GM04504 (cell line): ENCODE measurements at places on chromosomes 4 and X.

DNA sequence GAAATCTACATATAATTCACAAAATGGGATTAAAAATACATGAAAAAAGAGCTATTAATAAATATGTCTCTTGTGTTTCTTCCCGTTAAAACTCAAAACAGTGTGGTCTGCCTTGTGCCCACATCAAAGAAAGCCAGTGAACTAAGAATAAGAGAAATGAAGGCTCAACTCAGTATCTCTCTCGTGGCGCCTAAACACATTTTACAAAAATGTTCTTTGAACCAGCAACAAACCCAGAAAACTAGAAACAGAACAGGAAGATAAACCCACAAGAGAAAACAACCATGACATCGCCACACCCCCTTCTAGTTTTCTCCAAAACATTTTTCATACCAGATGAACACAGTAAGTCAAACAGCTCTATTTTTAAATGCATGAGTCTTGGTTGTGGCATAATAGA, 130.1 kb downstream of the DCHS2 start:
- no peak for DNase-seq

- DNase-seq = no peak
Measured at GRCh38 chrX:30302956-30303355, 6.2 kb downstream of the NR0B1 start.

DNA sequence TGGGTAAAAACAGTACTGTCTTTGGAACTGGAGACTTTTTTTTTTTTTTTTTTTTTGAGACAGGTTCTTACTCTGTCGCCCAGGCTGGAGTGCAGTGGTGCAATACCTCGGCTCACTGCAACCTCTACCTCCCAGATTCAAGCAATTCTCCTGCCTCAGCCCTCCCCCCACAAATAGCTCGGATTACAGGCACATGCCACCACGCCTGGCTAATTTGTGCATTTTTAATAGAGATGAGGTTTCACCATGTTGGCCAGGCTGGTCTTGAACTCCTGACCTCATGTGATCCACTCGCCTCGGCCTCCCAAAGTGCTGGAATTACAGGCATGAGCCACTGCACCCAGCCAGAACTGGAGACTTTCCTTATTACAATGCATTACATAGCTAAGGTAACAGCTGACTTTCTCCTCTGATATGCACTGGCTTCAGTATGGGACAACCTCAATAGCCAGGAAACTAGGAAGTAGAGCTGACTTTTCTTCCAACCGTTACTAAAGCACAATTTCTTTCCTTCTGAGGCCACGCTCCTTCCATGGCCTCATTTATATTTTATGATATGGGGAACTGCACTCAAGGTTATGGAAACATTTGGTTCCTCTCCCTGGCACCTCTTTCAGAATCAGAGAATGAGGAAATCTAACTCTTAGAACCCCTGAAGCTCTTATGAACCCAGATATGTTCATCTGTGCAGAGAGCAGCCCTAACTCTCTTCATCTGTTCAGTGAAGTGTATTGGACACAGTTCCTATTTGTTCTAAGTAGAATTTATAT, 53.5 kb upstream of the FAM9B start:
- no peak for DNase-seq

GRCh38 chr4:105061731-105062130, 84.9 kb upstream of the TET2 start:
- DNase-seq = no peak

- no peak for DNase-seq
Measured at GRCh38 chrX:45007598-45007997, 134.6 kb downstream of the KDM6A start.

DNA sequence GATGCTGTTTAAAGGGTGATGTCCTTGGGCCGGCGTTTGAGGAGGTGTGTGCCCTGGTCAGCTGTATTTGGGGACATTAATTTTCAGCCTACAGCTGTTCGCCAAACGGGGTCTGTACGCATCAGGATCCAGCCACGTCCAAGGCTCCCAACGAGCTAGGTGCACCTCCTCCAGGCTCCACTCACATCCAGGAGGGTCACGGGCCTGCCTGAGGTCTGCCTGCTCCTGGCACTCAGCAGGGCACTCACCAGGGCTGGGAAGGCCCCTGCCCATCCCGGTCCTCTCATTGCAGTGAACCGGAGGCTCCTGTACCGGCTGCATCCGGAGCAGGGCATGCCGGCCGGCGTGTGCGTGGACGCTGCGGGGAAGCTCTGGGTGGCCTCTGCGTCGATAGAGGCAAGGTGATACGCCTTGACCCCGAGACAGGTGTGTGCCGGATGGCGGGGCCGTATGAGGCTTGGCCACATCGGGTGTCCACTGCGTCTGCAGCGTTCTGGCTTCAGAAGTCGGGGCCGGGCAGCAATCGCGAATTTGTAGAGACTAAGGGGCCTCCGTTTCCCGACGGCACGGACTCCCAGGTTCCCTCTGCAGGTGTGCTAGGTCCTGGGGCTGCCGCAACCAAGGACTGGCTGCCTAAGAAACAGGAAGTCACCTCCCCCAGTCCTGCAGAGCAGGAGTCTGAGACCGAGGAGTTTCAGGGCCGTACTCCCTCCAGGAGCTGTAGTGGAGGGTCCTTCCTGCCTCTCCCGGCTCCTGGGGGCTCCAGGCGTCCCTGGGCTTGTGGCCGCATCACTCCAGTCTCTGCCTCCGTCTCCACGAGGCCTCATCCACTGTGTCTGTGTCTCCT, 27.5 kb upstream of the PLCXD1 start:
- no peak for DNase-seq

DNA sequence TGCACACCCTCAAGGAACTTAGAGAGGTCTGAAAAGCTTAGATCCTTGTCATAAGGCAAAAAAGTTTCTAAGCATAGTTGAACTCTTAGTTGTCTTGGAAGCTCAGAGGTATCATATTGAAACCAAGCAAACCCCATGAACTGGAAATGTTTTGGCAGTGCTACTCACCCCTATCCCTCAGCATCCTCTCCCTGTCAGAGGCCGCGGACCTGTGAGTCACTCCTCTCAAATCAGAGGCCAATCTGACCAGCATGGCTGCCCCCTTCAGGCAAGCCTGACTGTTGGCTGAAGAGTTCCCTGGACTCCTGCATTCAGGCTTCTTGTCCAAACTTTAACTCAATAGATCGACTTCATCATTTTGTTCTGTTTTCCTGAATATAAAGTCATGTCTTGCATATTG, 69.4 kb downstream of the KCNIP4 start:
- no peak for DNase-seq

DNA sequence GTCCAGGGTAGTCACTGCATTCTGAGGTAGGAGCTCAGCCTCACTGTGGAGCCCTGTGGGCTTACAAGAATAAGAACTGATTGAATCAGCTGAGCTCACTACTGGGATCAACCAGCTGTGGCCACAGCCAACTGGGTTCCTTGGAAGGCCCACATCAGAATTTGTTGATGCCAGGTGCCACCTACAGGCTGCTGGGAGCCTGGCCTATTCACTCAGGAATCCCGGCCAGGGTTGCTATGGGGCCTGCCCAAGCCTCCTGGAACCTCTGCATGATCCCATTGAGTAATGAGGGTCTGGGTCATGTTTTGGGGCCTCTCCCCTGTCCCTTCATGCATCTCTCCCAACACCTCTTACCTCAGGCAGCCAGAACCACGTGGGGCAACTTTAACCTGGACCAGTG, 53.9 kb upstream of the KIAA1210 start:
- no peak for DNase-seq

- DNase-seq = no peak
Measured at GRCh38 chrX:130118441-130119311, 8.4 kb upstream of the ELF4 start.

- DNase-seq = no peak
Measured at GRCh38 chr4:15013585-15013984, 11.3 kb downstream of the CPEB2 start.

DNA sequence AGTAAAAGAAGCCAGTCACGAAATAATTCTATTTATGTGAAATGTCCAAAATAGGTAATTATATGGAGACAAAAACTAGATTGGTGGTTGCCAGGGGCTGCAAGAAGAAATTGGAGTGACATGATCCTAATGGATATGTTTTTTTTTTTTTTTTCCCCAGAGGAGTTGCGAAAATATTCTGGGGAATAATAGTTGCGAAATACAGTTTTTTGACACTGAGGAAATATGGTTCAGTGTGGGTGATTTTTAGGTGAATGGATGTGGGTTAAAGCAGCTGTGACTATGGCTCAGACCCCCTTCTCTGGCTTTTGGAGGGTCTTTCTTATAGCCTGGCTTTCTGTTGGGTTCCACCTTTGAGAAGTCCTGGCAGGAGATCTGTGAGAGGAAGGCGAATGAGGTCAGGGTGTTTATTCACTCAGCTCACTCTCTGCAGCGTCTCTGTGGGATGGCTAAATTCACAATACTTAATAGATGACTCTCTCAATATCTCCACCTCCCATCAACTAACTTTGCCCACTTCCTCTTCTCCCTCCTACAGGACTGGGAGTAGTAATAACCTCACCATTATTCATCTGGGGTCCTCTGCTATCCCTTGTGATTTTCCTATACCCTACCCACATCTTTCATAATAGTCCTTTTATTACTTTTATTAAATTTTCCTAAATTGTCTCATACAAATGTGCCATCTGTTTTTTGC, 15.3 kb upstream of the RAB9B start:
- DNase-seq = no peak
